ENCODE measurements at places on chromosomes 7 and 10.

DNA sequence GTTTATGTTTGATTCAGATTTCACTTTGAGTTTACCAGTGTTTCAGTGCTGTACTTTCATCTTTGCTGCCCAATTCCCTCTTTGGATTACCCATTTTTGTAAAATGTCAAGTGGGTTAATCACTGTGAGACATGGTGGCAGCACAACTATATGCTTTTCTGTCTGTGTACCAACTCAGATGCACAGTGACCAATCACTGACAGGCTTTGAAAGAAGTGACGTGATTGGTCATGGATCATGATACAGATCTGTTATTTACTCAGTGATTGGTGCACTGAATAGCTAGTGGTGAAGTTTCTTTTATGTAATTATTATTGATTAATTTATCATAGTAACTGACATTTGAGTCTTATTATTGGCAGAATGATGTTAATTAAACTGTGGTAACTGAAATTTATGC lies 126.9 kb downstream of the SDK1 start:
- no peak for DNase-seq

DNA sequence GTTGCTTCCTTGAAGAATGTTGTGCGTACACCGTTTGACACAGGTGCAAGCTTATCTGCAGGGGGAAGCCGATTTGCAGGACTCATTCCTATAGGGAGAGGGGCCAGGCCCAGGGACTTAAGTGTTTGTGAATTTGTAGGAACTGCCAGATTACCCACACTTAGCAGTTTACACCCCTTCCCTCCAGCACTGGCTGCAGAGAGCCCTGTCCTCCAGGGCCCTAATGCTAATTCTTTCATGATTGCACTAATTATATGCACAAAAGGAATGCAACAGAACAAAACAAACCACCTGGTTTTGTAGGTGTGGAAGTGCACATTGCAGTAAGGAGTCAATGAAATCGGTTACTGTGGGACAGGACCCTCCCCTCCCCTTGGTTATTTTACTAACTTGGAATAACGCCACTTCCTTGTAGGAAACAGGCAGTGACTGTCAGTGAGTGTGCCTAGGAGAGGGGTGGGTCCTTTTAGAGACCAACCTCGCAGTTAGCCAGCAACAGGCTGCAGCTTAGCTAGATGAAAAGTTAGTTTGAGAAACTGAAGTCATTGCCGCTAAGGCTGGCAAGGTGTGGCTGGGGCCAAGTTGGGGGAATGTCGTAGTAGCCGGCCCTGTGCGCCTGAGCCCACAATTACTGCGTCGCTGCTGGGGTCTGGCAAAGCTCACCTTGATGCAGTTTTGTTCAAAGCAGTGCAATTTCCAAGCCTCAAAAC lies 60.6 kb downstream of the CUX1 start:
- no peak for DNase-seq

DNA sequence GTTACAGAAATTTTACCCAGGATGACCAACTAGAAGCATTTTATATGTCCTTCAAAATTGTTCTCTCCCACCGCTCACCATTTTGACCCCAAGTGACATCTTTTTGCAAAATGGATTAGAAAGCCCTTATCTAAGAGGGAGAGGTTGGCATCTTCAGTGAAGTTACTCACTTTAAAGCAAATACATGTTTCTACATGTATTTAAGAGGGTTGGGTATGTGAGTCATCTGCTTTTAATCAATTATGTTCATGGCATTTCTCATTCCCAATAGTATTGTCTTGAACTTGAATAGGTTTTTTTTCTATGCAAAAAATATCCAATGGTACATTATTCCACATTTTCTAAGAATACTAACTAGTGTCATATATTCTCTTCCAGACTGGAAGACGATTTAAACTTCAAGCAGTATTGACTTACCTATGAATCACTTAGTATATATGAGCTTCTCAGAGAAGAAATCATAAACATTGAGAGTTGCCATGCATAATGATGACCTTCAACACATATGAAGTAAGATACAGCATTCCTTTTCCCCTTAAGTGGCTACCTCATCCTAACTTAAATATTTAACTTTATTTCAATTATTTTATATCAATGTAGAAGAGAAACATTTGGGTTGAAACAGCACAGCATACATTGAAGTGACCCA lies 132.8 kb downstream of the POLR1F start:
- no peak for DNase-seq

- DNase-seq, result peak; percentile 91
These were observed 33.1 kb downstream of the DENND2A start for GRCh38 chr7:140607441-140607989.

DNA sequence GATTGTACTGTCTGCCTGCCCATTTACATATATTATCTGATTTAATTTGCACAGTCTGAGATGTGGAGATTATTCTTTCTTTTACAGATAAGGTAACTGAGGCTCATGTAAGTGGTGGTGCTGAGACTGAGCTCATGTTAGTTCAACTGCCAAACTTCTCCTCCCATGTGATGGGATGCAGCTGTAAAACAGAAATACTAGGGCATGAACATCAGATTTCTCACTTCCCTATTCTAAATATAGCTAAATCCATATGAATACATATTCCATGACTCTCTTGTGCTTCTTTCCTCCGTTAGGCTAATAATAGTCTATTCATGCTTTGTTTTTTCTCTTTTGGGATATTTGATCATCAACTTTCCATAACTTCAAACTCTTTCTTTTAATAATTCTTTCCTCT lies 84.7 kb downstream of the PTPRZ1 start:
- DNase-seq, result peak; percentile 45

- DNase-seq, result no peak
These were observed 402.0 kb upstream of the ZWINT start for GRCh38 chr10:56763090-56763489.

GRCh38 chr10:132984801-132985545 lies 42.6 kb upstream of the CFAP46 start:
- DNase-seq, result no peak

GRCh38 chr10:13327534-13327933 lies 20.6 kb downstream of the SEPHS1 start:
- no peak for DNase-seq

DNA sequence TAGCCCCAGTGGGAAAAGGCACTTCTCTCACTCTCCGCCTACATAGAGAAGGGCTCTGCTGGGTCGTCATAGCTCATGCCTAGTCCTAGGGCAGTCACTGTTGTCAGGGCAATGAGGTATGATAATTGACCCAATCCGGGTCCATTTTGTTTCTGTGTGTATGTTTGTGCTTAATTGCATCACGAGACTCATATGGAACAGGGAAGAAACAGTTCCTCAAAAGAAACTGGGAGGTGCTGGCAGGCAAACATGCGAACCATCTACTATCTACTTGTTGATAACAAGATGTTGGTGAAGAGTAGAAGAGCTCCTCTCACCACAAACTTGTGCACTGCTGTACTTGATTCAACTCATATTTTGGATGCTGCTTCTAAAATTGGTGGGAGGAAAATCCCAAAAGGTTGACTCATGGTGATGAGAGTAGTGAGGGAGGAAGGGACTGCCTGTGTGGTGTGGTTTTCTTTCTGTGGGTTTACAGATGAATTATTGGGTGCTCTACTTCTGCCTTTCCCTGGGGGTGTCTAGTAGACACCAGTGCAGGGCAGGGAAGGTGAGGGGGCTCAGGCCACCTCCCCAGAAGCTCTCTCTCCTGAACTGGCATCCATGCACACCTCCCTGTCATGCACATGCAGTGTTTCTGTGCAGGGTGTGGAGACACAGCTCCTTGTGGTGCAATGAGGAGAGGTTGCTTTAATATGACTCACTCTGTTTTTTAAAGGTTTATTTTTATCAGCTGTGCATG lies 29.4 kb downstream of the LSMEM1 start:
- peak; percentile 80 for DNase-seq

DNA sequence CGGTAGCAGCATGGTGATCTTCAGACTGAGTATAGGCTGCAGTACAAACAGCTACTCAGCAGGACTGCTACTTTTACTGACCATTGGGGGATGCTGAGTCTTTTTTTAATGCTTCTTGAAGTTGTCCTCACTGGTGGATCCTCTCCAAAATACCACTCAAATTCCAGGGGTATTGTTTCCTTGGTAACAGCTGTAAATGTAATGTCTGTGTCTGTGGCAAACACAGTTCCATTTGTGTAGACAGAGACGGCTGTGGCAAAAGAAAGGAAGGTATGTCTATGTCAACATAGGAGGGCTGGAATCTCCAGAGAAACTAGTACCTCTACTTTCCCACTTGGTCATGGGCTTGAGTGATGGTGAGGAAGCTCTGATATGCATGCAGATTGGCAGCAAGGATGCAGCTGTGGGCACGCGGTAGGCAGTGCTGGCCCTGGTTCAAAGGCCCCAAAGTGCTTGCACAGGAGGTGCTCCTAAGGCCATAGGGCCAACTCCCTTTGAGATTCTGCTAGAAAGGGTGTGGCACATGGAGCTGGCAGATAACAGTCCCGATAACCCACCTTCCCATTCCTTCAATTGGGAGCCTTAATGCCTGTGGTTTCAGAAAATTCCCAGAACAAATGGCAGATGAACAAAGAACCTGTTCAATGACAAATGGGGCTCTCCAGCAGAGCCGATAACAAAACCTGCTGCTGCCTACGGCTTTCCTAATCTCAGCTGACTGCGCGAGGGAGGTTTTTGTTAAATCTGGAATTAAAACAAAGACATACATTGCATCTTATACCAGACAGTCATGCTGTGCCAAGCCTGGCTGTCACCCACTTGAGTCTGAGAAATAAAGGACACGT lies 43.0 kb downstream of the PKD1L1 start:
- no peak for DNase-seq

GRCh38 chr10:9853405-9854355 lies 1164.0 kb upstream of the CELF2 start:
- DNase-seq, result no peak

GRCh38 chr10:103055105-103055504 lies 137.0 kb downstream of the CNNM2 start:
- peak; percentile 72 for DNase-seq

DNA sequence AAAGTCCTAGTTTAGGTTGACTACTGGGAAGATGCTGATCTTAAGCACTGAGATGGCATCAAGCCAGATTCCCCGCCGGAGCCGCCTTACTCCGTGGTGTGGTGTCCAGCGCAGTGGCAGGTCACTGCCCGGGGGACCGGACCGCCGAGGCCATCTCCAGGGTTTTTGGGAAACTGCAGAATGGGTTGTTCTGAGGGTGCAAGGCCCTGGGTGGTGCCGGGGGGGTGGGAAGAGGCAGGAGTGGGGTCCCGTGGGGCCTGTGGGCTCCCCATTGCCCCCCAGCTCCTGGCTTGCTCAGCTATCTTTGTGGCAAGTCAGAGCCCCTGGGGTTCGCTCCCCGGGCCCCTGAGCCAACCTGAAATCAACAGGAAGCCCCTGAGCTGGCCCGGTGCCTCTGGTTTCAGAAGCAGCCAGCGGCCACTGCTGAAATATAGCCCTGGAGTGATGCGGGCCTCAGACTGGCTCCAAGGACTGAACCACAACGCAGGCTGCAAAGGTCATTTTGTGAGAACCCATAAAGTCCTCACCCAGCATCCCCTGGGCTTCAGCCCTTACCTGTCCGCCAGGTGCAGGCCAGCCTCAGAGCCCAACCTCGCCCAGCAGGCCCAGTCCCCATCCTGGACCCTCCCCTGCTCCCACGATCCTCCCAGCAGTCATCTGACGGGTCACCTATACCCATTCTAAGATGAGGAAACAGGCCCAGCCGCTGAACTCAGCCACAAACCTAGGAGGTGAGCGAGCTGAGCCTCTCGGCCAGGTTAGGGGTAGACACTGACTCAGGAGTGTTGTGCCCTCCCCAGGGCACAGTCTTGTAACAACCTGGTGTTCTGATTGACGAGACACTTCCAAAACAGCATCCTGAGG lies 102.7 kb downstream of the PDGFA start:
- DNase-seq, result no peak

- no peak for DNase-seq
These were observed 3.2 kb downstream of the FRMD4A start for GRCh38 chr10:14327527-14327926.

DNA sequence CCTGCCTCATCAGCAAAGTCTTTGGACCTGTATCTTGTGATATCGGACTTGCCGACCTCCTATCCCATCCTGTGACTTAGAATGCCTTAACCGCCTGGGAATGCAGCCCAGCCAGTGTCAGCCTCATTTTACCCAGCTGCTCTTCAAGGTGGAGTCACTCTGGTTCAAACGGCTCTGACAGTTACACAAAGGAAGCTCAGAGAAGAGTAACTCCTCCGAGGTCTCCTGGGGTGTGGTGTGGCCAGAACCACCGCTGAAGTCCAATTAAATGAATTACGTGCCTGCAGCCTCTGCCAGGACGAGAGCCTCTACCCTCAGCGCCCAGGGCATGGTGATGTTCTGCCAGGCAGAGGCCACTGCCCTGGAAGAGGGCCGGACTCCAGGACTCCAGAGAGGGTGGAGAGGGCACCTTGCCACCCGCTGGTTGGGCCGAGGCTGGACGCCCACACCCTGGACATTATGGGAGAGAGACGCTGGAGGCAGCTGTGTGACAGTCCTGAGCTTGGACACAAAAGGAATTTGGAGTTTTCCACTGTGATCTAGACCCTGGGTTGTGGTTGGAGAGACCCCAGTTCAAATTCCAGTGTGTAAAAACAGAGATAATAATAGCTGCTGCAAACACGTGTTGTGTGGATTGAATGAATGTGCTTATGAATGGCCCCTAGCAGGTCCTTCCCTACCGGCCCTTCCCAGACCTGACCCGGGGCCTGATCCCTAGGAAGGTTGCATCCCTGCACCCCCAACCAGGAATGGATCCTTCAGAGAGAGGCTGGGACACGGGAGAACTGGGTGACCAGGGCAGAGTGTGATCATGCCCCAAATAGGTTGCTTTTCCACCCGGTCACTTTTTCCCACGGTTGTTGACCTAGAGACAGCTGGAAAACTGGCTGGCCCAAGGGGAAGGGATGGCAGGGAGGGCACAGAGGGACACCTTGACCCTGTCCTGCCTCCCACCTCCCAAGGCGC lies 37.8 kb upstream of the FZD9 start:
- no peak for DNase-seq

DNA sequence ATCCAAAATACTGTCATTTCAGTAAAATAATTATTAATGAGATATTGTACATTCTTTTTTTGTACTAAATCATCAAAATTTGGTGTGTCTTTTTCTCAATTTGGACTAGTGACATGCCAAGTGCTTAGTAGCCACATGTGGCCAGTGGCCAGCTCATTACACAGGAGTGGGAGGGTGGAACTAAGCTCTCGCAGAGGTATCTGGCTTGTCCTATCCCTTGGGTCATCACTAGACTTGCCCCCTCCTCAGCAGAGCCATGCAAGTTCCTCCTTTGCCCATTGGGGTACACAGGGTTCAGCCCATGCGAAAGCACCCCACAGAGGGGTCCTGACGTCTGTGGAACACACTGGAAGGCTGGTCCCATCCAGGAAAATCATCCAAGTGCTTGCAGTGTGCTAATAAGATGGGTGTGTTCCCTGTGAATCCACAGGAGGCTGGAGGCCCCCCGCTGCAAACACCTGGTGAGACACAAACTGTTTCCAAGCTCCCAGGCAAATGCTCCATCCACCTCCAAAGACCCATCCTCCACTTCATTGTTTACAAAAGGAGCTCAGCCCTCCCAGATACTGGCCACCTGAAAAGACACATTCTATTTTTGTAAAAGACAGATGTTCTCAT lies 1.3 kb downstream of the ARHGAP22 start:
- peak; percentile 35 for DNase-seq

GRCh38 chr10:87923233-87923632 lies 59.8 kb downstream of the PTEN start:
- no peak for DNase-seq

Measured in IMR-90 (cell line).